Activated CD8-positive, alpha-beta memory T cell treated with anti-CD3 and anti-CD28 coated beads for 48 hours (primary cell): ENCODE measurements at places on chromosomes 5 and 9.

- no peak for DNase-seq
Observed at GRCh38 chr5:93599399-93600120, 16.5 kb downstream of the NR2F1 start.

DNA sequence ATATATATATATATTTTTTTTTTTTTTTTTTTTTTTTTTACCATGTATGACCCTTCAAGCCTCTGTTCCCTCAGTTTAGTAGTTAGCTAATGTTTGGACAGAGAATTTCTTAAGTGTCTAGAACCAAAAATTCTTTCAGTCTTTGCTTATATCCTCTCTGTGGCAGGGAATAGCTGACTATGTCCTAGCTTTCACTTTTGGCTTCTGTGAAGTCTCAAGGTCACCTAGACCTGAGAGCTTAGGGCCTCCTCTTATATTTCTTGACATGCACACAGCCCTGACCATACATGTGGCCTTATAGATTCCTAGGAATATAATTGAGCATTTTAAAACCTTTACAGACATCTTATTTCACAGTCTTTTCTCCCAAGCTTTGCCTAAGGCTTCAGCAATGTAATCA, 930.8 kb upstream of the CDH9 start:
- DNase-seq, result no peak

GRCh38 chr9:114413861-114414301, 26.1 kb upstream of the AKNA start:
- no peak for DNase-seq

- DNase-seq, result no peak
Observed at GRCh38 chr5:158910782-158911692, 188.7 kb downstream of the EBF1 start.

GRCh38 chr9:98049288-98050072, 7.1 kb upstream of the NANS start:
- DNase-seq, result no peak

DNA sequence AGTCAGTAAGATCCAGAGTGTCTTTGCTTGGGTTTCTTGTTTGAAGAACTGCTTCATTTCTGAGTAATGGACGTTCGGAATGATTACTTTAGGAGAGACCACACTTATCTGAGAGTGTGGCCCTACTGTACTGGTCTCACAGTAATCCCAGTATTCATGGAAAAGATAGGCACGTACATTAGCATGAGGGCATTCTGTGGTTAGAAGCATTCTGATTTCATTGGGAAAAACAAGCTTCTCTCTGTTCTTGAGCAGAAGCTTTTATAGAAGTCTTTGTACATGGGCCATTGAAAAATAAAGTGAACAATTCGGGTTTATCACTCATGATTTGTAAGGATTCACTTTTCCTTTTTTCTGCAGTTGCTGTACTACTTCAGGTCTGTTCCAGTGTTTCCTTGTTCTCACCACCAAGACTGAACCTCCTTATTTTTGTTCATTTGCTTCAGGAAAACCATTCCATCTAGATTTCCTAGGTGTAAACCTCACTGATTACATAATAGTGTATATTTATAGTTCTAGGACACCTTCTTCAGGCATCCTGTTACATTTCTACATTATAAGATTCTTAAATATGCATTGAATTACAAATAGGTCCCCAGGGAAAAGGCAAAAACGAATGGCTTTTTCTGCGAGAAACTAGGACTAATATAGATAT, 10.1 kb downstream of the TGFBR1 start:
- no peak for DNase-seq

GRCh38 chr9:125043631-125044030, 99.7 kb downstream of the SCAI start:
- no peak for DNase-seq

- DNase-seq, result no peak
Observed at GRCh38 chr9:36928670-36929349, 105.3 kb downstream of the PAX5 start.
